Regular cardiac myocyte (primary cell): ENCODE measurements at places on chromosomes 2 and 18. TPM values are rescaled to one million over a fixed set of nuclear protein-coding genes. Genes with fewer than 3 reads are reported as not detected.

WBP1 gene
- total RNA-seq: 39.1 and 58.9 TPM in 2 replicates

THSD7B gene
- total RNA-seq: under 0.01 and 4.2 TPM in 2 replicates

COLEC12 gene
- total RNA-seq: 5.0 and 10.1 TPM in 2 replicates

SPP2 gene
- not detected in 2 replicates for total RNA-seq

SALL3 gene
- total RNA-seq: under 0.01 and 0.19 TPM in 2 replicates

POLR1A gene
- total RNA-seq: 9.0 and 17.6 TPM in 2 replicates

MAP3K19 gene
- not detected in 2 replicates for total RNA-seq

UGT1A3 gene
- not detected in 2 replicates for total RNA-seq

ADNP2 gene
- 15.8 and 18.0 TPM in 2 replicates for total RNA-seq
